ENCODE measurements at places on chromosomes 16 and 17. TPM values are rescaled to one million over a fixed set of nuclear protein-coding genes. Genes with fewer than 3 reads are reported as not detected.
A peak's percentile ranks its signal among the peaks of the same experiment; 100 is the strongest.

GRCh38 chr17:48577330-48577945 is 712 bp downstream of the HOXB4 start:
- no peak for DNase-seq

- DNase-seq = no peak
These were observed 47.5 kb downstream of the OR1D5 start for GRCh38 chr17:3015890-3016289.

DNA sequence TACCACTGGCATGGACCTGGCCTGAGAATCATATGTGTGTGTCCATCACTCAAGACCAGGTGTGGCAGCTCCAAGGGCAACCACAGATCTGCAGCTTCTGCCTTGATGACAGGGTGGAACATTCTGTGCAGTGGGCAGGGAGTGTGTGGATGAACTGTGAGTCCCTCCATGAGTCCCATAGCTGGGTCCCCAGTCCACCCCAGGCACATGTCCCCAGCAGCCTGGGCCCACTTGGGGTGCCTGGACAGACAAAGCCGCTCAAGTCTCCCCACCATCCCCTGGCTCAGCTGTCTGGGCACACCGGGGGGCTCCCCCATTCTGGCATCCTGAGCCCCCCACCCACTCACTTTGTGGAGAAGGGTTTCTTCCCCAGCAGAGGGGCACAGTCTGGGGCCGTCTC is 4.6 kb upstream of the KRT16 start:
- no peak for DNase-seq

GRCh38 chr17:42584880-42585279 is 7.4 kb upstream of the PSMC3IP start:
- no peak for DNase-seq

- no peak for DNase-seq
These were observed 104.9 kb downstream of the ADCY9 start for GRCh38 chr16:4011225-4011939.

GRCh38 chr16:19555938-19556771 is 652 bp downstream of the VPS35L start:
- no peak for DNase-seq

GRCh38 chr17:69047368-69048263 is 13.1 kb downstream of the ABCA9 start:
- peak; percentile 65 for DNase-seq

GRCh38 chr17:71801301-71801700 is 319.5 kb upstream of the SOX9 start:
- no peak for DNase-seq

GRCh38 chr16:73192232-73192894 is 144.4 kb upstream of the ZFHX3 start:
- no peak for DNase-seq

GRCh38 chr16:48326915-48327314 is 58.3 kb downstream of the SIAH1 start:
- no peak for DNase-seq

DNA sequence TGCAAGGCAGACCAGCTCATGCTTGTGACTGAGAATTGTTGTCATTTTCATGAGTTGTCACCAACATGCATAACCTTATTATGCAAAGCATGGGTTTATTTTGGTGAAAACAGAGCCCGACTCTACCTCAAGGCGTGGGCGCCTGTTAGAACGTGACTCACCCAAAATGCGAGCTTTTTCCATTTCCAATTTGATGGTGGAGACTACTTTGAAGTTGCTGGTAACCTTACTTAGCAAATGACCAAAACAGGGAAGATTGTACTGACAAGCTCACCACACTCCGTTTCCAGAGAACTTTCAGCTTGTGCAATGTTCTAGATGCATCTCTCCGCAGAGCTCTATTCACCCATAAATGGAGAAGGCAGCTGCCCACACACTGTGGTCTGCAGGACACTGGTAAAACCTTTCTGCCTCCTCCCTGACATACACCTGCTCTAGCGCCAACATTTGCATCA is 284.5 kb downstream of the MAF start:
- DNase-seq = no peak

- DNase-seq = no peak
These were observed 150.3 kb upstream of the KCNJ18 start for GRCh38 chr17:21542070-21542469.

GRCh38 chr16:19872179-19872863 is 12.3 kb downstream of the GPRC5B start:
- DNase-seq = no peak

DNA sequence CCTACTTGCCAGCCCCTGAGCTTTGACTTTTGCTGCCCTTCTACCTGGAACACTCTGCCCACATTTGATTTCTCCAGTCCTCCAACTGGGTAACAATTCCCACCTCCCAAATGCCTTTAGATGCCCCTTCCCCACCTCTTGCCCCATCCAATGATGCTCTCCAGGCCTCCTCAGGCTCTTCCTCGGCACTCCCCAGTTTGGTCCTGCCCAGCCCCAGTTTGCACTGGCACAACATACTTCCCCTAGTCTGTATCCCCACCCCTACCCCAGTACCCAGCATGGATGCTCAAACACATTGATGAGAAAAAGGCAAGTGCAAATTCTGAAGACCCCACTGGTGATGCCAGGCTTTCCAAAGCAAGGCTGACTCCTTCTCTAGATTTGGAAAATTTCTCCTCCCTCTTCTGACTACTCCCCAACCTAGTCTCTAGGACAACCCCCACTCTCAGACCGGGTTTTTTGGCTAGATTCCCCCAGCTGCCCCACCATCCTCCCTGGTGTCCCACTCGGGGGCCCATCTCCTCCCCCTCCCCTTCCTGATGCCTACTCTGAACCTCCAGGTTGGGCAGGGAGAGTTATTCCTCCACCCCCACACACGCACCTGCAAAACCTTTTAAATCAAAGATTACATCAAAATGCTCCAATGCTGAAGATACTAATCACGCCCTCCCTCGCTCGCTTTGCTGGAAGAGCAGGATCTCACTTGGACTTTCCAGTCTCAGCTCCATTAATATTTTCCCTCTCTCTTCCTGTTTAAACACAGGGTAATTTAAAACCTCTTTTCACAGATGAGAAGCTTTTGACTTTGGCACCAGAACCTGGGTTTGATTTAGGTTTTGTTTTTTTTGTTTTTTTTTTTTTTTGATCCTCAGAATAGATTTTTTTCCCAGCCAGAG is 94.9 kb downstream of the TMEM132E start:
- no peak for DNase-seq

- no peak for DNase-seq
These were observed 25.2 kb upstream of the TNS4 start for GRCh38 chr17:40526668-40527067.

DNA sequence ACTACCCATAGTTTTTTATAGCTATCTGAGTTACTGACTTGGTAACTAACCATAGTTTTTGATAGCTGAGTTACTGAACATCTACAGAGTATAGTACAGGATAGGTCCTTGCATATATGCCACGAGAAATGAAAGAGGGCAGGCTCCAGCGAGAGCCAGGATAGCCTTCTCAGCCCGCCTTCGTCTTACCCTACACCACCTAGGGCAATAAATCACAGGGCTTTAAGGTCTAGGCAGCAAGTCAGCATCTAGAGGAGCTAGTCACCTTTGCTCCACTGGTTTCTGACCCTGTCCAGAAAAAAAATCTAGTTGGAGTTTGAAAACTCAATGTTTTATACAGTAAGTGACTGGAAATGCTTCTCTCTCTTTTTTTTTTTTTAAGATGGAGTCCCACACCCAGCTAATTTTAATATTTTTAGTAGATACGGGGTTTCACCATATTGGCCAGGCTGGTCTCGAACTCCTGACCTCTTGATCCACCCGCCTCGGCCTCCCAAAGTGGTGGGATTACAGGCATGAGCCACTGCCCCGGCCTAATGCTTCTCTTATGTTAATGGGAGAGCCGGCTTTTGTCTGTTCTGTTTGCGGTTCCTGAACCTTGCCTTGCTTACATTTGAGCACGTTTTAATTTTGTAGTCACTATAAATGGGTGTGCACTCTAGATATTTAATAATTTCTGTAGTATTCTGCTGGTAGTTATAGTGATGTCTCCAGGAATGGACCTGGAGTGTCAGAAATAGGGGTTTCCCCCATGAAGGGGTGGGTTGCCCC is 2.8 kb downstream of the BFAR start:
- no peak for DNase-seq

GRCh38 chr17:31095236-31096105 is 694 bp downstream of the NF1 start:
- DNase-seq = no peak

DNA sequence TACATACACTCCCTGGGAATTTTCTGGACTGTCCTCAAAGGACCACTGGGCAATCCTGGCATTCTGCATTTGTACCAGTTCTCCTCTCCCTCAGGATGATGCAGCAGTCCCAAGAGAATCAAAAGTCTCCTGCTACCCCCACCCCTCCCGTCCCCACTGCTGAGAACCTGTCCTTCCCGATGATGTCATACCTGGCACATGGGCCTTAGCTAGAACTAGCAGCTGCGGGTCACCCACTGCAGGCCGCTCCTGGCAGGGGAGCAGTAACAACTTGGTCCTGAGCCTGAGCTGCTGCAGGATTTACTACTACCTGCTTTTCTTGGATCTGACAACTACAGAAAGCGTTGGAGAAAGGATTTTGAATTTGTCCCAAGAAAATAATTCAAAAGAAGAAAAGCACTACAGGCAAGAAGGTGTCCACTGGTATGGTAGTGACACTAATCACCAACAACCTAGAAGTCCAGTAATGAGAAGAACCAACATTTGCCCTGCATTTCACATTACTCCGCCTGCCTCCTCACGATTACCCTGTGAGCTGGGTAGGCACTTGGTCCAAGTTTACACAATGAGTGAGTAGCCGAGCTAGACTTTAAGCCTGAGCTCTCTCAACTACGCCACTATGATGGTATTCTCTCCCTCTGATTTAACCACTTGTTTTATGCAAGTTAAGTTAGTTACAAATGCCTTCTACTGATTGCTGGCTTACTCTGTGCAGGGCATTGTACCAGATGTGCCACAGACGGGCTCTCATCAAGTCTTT is 55.3 kb upstream of the ETV4 start:
- no peak for DNase-seq

The RCVRN gene
- 0.29 TPM for polyA plus RNA-seq

The C1QTNF1 gene
- polyA plus RNA-seq = 15.4 TPM

The RNF40 gene
- polyA plus RNA-seq = 75.5 TPM

The KRTAP2-3 gene
- 1.3 TPM for polyA plus RNA-seq

The NTN3 gene
- polyA plus RNA-seq = 0.31 TPM
